RPMI7951 (cell line): ENCODE measurements at places on chromosomes 16 and 17. TPM values are rescaled to one million over a fixed set of nuclear protein-coding genes. Genes with fewer than 3 reads are reported as not detected.

The COQ7 gene
- 19.8 and 23.0 TPM in 2 replicates for total RNA-seq

The GPR139 gene
- total RNA-seq = not detected in 2 replicates

The CDH15 gene
- total RNA-seq = 0.36 and 0.59 TPM in 2 replicates

The TPSB2 gene
- total RNA-seq = not detected in 2 replicates

The CSNK2A2 gene
- total RNA-seq = 15.6 and 15.8 TPM in 2 replicates

The KRTAP3-1 gene
- total RNA-seq = not detected in 2 replicates

The ABCA8 gene
- not detected in 2 replicates for total RNA-seq

GRCh38 chr17:34675605-34676004 lies 96.2 kb downstream of the TMEM132E start:
- no peak for DNase-seq

DNA sequence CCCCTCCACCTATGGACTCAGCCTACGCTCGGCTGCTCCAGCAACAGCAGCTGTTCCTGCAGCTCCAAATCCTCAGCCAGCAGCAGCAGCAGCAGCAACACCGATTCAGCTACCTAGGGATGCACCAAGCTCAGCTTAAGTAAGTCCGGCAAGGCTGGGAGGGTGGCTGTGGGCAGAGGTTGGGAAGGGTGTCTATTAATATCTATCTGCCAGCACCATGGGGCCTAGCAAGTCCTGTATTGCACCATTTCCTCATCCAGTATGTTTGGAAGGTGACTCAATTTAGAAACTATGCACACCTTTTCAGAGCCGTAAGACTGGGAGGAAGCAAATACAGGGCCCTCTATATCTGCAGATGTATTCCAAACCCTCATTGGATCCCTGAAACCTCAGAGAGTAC lies 45.0 kb upstream of the ARHGAP44 start:
- DNase-seq = no peak

DNA sequence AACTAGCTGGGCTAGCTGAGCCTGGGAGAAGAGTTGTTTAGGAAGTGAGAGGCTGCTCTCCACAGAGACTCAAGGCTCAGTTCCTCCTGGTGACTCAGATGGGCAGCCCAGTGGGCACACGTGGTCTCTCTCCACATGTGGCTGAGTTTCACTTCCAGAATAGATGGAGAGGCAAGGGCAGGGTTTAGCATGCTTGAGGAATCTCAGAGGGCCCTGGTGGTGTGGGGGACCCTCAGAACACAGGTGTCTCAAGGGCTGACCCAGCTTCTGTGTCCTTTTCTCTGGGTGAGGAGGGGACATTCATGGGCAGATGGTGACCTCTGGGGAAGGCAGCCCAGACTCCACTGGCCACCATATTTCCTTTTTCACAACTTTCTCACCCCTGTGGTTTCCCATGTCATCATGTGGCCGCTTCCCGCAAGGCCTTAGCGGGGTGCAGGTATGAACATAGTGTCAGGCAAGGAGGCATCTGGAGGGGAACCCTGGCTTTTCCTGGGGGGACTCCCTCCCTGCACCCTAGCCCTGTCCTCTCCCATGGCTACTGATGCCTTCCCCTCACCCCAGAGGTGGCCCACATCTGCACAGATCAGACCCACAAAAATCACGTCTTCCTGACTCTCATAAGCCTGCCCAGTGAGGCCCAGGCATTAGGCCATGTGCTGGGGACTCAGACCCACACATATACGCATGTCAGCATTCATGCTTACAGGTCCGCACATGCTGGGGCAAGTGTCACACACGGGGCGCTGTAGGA lies 3.3 kb downstream of the GRN start:
- DNase-seq = peak; percentile 59

- DNase-seq = no peak
Observed at GRCh38 chr16:79074951-79075350, 525.6 kb downstream of the MAF start.

- no peak for DNase-seq
Observed at GRCh38 chr16:79543219-79543618, 57.3 kb downstream of the MAF start.

- no peak for DNase-seq
Observed at GRCh38 chr17:82222816-82223215, 6.0 kb upstream of the SLC16A3 start.

- peak; percentile 58 for DNase-seq
Observed at GRCh38 chr17:29376667-29377270, 13.4 kb upstream of the TAOK1 start.

DNA sequence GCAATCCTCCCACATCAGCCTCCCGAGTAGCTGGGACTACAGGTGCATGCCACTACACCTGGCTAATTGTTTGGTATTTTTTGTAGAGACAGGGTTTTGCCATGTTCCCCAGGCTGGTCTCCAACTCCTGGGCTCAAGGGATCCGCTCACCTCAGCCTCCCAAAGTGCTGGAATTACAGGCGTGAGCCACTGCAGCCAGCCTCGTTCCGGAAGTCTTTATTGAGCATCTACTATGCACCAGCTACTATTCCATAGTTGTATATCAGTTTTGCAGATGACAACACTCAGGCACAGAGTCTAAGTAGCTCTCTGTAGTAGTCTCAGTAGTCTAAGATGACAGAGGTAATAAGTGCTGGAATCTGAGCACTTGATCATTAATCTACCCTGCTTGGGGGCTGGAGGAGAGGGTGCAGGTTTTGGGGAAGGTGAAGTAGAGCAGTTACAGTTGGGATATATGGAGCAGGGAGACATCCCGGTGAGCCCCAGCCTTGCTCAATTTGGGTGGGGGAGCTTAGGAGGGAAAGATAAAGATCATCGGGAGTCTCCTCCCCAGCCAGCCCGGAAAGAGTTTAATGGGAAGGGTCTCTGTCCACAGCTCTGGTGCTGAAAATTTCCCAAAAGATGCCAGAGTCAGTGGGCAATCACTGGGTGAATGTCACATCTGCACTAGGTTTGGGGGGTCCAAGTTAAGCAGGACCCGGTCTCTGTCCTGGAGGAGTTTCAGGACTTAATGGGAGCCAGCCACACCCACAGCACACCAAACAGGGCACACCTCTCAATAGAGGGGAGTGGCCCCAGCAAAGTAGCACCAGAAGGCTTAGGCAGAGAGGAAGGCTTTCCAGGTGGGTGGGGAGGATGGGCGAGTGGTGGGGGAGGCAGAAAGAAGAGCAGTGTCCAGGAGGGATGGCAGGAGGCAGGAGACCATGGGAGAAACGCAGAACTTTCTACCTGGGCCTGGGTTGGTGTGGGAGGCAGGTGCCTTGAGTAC lies 1.7 kb downstream of the OTOP3 start:
- no peak for DNase-seq

DNA sequence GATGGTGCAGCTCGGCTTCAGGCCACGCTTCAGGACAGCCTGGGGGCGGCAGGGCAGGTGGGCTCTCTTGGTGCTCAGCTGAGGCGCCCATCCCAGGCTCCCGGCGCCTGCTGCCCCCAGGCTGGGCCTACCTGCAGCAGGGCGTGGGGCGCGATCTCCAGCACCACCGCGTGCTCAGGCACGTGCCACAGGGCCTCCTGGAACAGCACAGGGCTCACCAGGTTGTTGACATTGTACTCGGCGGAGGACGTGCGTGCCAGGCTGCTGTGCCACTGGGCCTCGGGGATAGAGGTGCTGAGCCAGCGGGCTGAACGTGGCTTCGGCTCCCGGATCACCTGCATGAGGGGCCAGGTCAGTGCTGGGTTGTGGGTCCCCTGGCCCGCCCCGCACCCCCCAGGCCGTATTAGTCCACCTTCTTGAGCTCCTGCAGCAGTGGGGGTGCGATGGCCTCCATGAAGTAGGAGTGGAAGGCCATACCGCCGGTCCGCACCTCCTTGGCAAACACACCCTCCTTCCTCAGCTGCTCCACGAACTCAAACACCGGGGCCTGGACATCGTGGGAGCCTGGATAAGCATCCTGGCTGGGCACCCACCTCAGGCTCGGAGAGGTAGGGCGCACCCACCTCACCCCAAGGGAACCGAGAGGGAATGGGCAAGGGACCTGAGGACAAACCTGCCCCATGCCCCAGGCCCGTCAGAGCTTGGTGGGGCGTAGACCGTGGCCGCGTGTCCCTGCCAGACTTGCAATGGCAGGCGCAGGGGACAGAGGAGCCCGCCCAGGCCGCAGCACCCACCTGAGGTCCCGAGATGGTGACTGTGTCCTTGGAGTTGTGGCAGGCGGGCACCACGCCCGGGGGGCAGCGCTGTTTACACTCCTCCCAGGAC lies 9.0 kb downstream of the FASN start:
- DNase-seq = no peak

GRCh38 chr16:81551151-81551808 lies 106.7 kb downstream of the CMIP start:
- DNase-seq = peak; percentile 72

DNA sequence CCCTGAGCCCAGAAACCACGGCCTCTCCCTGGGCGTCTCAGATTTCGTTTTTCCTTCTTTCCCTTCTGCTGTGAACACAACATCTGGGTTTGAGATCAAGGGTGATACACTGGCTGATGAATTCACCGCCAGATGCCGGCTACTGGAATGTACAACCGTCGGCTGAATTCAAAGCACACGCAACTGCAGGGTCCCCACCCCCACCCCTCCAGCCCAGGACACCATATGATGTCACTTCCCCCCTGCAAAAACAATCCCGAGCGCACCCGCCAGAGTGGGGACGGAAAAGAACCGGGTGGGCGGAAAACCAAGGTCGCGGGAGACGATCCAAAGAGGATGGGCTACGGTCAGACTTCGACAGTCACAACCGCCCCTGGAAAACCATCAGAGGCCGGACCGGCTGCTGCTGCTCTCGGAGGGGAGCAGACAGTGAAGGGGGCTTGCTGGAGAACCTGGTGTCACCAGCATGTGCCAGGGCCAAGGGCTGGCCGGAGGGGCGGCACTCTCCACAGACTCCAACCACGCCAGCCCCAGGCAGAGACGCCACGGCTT lies 23.3 kb downstream of the CEP295NL start:
- DNase-seq = peak; percentile 83

DNA sequence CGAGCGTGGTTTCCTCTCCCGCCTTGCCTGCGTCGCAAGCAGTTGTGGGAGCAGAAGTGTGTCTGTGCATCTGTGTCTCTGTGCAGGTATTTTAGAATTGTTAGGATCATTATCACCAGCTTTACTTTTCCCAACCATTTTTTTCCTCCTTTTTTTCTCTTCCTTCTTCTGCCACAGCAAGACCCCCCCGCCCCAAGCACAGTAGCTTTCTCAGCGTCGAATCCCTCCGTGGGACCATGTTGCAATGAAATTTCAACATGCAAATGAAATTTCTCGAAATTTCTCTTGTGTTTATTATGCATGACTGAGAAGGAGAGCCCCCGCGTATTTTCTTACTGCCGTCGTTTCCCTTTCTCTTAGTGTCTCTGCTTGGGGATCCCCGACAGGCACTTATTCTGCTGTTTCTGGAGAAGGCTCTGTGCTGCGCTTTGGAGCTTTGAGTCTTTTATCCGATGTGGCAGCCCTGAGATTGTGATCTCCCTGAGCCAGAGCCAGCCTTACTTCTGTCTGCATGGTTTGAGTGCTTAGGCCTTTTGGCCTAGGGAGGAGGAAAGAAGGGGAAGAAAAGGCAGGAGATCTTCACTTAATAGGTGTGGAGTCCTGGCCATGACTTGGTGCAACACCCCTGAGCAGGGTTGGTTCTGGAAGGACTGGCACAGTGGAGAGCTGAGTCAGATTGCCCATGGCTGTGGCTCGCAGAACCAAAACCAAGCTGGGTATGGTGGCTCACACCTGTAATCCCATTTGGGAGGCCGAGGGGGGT lies 5.0 kb downstream of the ARMC7 start:
- no peak for DNase-seq

GRCh38 chr17:82926081-82926480 lies 86.3 kb upstream of the ZNF750 start:
- no peak for DNase-seq

DNA sequence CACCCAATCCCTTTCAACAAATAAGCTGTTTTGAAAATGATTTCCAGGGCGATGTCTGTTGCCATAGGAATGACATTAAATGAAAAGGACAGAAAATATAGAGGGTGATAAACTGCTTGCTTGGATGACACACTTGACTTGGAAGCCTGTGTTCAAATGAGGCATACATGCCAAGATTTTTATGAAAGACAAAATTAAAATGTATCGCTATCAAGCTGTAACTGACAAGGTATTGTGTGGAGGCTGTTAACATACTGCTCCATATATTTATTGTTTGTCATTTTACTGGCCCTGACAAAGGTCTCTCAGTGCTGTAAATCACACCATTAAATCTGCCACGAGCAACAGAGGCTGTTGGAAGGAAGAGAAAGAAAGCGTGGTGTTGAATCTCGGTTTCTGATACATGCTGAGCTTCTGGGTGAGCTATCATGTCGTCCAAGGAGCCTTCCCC lies 456.2 kb upstream of the SALL1 start:
- DNase-seq = no peak

DNA sequence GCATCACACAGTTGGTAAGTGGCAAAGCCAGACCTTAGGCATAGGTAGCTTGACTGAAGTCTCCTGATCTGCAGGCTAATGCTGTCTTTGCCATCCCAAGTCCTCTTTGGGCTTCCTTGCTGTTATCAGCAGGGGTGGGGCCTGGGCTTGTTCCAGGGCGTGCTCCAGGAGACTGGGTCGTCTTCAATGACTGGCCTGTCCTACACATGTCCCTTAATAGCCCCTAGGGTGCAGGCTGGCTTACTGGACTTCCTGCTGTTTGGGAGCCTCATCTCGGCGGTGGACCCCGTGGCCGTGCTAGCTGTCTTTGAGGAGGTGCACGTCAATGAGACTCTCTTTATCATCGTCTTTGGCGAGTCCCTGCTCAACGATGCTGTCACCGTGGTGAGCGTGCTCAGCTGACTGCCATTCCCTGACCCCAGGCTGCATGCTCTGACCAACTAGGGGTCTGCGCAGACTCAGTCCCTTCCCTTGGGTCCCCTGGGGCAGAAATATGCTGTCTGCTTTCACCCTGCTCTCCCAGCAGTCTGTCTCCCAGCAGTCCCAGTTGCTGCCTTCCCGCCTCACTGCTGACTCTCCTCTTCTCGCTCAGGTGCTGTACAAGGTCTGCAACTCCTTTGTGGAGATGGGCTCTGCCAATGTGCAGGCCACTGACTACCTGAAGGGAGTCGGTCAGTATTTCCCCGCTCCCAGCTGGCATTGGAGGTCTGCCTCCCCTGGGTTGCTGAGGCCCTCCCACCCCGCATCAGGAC lies 6.2 kb downstream of the SLC9A5 start:
- DNase-seq = no peak
